ENCODE measurements at places on chromosomes 3 and 15.

GRCh38 chr3:182241196-182241765 is 529.6 kb downstream of the SOX2 start:
- DNase-seq: no peak

GRCh38 chr15:41493205-41493901 is at the start of gene ITPKA:
ITPKA (plus strand) TSS chr15:41493874; CDS start chr15:41493928, 54 bp downstream.
- peak; percentile 60 for DNase-seq

DNA sequence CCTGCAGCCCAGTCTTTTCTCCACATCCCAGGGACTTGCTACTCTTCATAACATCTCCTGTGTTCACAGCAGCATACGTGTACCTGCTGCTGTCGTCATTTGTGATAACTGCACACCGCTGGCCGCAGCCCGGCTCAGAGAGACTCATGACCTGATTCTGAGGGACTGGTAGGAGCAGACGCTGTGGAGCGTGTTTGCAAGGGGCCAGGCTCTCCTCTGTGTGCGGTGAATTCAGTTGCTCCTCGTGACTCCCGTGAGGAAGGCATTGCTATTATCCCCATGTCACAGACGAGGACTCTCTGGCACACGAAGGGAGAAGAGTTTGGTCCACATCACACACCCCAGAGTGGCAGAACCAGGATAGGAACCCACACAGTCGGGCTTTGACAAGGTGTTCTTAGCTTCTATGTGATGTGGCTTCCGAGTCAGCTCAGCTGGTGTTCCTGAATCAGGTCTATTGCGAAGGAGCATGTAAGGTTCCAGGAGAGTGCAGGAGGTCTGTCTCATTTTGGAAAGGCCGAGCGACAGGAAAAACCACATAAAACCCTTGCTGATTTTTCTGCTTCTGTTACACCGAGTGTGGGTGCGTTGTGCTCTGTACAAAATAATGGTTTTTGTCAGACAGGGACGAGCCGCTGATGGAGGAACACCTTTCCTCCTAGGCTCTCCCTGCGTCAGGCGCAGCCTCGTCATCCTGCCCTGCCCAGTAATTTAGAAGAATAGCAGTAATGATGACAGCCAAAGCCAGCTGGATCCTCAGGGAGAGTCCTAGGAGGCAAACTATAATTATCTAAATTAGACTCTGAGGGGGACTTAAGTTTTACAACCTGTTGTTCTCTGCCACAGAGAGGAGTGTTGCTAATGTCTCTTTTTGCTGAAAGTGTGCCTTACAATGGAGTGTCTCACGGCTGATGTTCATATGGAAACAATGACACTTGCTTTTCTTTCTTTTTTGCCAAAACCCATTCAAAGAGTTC is 157.5 kb upstream of the RGMA start:
- no peak for DNase-seq

DNA sequence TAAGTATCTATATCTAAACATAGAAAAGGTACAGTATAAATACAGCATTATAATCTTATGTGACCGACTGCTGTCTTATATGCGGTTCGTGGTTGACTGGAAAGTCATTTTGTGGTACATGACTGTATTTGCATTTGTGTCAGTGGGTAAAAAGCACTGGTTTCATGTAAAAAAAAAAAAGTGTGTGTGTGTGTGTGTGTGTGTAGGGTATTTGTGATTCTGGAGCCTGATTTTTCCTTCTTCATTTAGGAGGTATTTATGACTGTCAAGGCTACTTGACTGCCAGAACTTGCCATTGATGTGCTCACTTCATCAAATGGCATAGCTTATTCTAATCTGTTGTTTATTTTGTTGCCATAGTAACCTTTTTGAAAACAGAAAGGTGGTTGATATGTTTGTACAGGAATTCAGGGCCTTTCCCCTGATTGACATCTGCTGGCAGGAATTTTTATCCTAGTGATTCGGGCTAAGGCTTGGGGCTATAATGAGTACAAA is 63.2 kb downstream of the AKAP13 start:
- no peak for DNase-seq

- DNase-seq: no peak
Observed at GRCh38 chr3:193096076-193096475, 144.9 kb upstream of the PLAAT1 start.

DNA sequence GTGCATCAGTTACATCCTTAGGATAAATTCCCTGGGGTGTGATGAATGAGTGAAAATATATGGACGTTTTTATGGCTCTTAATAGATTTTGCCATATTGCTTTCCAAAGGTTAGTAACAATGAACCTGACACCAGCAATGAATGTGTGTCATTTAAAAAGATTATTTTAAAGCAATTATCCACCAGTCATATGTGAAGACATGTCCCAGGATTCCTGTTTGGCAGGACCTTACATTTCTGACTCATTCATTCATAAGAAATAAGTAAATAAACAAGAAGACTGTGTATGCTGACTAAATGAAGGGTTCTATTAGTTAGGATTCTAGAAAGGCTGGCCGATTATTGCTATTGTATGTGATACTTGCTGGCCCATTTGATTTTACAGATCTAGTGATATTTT is 201.5 kb downstream of the SOX2 start:
- no peak for DNase-seq

All from omental fat pad (tissue), 4 donors.